Activated T-cell treated with anti-CD3 and anti-CD28 coated beads, Interleukin-2, amount 50 U/mL, for 72 hours (primary cell): ENCODE measurements at places on chromosomes 3 and 15. TPM values are rescaled to one million over a fixed set of nuclear protein-coding genes. Genes with fewer than 3 reads are reported as not detected.

The THSD4 gene
- not detected for total RNA-seq

DNA sequence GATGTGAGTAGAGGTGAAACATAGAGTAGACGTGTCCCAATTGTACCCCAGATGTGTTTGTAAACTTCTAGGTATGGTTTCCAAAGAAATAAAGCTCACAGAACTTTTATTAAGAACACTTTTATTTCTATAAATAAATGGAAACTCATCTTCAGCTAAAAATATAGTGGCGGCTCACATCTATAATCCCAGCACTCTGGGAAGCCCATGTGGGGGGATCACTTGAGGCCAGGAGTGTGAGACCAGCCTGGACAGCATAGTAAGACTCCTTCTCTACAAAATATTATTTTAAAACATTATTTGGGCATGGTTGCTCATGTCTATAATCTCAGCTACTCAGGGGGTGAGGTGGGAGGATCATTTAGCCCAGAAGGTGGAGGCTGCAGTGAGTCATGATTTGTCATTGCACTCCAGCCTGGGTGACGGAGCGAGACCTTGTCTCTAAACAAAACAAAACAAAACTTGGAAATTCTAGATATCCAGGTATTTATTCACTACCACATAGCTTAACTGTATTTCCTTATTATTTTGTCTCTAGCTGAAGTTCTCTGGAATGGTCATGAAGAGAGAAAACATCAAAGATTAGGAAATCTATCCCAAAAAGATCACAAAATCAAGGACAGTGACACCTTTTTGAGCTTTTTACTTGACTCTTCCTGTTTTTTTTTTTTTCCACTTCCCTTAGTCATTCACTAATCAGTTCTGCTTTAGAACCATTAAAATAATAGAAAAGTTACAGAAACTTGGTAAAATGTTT, 258.1 kb downstream of the TIGIT start:
- no peak for DNase-seq

DNA sequence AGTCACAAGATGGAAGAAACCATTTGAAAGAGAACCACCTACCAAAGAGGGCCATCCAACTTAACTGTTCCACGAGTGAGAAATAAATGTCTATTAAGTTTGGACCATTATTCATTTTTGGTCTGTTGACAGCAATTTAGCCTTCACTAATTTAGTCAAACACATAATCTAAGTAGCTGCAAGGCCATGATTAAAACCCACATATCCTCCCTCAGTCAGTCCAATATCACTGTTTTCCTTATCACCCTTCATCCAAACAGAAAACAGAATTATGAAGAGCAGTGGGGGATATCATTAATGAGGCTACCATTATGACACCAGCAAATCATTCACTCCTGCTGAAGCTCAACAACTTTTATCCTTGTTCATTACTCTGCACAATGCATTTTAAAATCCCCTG, 52.0 kb downstream of the PIK3CB start:
- no peak for DNase-seq

DNA sequence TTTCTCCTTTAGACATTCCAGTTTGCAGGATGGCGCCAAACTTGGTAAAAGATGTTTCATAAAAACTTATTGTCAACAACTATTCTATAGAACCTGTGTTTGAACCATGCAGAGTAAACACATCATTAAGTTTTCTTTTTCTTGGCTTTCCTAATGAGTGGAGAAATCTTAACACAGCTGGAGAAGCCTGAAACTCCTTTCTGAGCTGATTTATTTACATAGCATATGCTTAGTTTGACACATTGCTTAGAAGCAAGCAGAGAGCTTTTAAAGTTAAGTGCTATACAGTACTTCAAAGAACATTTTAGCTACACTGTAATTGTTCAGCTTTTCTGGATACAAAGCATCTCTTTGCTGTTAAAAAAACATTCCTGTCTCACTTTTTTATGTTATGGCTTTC, 61.0 kb upstream of the PAQR5 start:
- no peak for DNase-seq

DNA sequence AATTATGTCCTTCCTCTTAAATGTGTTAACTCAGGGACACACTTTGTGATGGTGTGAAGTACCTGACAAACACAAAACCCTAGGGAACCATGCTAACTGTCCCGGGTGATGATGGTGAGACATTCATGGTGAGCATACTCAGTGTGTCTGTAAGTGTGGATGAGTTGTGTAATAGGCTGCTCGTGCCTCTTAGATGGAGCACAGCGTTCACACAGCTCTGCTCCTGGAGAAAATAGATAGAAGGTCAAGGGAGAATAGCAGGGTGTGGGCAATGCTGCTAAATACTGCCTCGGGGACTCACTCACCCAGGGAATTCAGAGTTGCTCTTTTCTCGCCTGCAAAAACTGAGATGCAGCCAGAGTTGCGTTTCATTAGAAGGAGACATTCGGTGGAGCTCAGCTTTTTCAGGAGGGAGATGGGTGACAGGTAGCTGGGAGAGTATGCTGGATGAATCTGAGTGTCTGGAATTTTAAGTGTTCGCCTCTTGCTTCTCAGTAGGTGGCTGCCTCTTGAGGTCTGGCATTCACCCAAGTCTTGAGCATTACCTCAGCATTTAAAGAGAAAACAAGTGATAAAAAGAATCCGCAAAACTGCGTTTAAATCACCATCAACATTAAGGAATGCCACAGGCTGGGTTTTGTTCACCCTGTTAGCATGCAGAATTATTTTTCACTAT, 813.2 kb downstream of the AGBL1 start:
- DNase-seq: no peak

DNA sequence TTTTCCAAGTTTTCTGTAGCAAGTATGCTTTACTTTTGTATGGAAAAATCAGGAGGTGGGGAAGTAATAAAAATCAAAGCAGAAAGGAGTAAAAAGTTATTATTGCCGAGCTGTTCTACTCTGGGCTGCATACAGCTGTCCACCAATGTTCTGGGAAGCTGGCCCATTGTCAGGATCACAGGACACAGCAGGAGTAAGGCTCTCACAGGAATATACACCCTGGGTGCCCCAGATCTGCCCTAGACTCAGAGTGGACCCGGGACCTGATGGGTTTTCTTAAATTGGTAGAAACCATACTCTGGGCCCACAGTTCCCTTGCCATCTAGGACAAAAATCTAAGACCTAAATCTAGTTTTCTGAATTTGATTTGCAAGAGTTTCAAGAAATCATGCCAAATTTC, 60.4 kb downstream of the TNIK start:
- DNase-seq: no peak

- no peak for DNase-seq
Measured at GRCh38 chr3:86740751-86741150, 250.2 kb downstream of the VGLL3 start.

- peak; percentile 54 for DNase-seq
Measured at GRCh38 chr3:158539414-158540014, 31.5 kb upstream of the MLF1 start.

GRCh38 chr3:136818769-136819391, at the start of gene SLC35G2:
Gene SLC35G2, plus strand, starts transcription at chr3:136819126. Its CDS starts 35,335 bp downstream, at chr3:136854461.
- peak; percentile 60 for DNase-seq

DNA sequence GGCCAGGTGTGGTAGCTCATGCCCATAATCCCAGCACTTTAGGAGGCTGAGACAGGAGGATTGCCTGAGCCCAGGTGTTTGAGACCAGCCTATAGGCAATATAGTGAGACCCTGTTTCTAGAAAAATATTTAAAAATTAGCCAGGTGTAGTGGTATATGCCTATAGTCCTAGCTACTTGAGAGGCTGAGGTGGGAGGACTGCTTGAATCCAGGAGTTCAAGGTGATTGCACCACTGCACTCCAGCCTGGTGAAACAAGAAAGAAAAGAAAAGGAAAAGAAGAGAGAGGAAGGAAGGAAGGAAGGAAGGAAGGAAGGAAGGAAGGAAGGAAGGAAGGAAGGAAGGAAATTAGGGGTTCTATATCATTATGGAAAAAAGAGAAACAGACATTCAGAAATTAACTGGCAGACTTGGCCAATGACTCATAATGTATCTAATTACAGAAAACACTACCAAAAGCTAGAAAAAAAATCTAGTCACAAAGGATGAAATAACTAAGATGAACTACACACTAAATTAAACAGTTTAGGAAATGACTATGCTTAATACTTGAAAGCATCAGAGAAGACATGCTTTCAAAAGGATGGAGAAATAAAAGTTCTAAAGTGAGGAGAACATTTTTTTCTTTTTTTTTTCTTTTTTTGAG, 45.4 kb upstream of the TERB2 start:
- DNase-seq: no peak

- no peak for DNase-seq
Measured at GRCh38 chr3:14345496-14346150, 56.8 kb upstream of the SLC6A6 start.
